ENCODE measurements at places on chromosomes 5 and 9.

- peak; percentile 66 for DNase-seq
Observed at GRCh38 chr9:114386886-114387679, 699 bp downstream of the AKNA start.

GRCh38 chr5:61586096-61587084 lies 254.3 kb downstream of the ZSWIM6 start:
- DNase-seq = peak; percentile 33

GRCh38 chr9:84862810-84863287 lies 193.3 kb downstream of the NTRK2 start:
- peak; percentile 44 for DNase-seq

DNA sequence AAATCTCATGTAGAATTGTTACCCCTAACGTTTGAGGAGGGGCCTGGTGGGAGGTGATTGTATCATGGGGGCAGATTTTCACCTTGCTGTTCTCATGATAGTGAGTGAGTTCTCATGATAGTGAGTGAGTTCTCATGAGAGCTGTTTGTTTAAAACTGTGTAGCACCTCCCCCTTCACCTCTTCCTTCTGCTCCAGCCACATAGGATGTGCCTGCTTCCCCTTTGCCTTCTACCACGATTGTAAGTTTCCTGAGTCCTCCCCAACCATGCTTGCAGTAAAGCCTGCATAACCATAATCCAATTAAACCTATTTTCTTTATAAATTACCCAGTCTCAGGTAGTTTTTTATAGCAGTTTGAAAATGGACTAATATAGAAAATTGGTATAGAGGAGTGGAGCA lies 1783.7 kb upstream of the CDH9 start:
- DNase-seq = no peak

DNA sequence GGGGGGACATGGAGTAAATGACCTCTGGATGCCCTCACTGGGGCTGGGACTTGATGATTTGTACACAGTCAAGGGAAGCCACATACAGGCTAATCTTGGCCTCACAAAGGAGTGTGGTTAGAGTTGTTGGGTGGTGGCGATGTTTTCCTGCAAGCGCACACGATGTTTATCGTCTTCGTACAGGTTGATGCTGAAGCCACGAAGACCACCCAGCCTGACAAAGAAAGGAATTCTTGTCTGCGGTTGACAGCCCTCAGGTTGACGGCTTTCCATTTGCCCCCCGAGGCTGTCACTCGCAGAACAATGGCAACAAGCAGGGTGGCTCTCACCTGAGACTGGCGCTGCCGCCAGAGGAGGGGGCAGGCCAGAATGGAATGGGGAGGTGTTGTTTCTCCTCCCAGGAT lies 14.1 kb upstream of the XPA start:
- DNase-seq = no peak

GRCh38 chr5:96771395-96771794 lies 36.4 kb downstream of the ERAP1 start:
- no peak for DNase-seq

DNA sequence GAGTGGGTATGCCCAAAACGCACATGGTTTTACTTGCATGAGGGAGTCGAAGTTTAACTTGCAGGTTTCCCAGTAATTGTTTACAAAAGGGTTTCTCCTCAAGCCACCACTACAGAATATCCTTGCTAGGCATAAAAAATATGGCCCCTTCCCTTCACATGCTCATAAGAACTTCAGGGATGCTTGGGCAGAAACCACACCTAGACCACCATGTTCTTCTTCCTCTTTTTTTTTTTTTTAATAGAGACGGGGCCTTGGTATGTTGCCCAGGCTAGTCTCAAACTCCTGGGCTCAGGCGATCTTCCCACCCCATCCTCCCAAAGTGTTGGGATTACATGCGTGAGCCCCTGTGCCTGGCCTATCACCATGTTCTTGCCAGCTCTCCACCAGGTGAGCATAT lies 18.6 kb upstream of the PLIN2 start:
- no peak for DNase-seq

DNA sequence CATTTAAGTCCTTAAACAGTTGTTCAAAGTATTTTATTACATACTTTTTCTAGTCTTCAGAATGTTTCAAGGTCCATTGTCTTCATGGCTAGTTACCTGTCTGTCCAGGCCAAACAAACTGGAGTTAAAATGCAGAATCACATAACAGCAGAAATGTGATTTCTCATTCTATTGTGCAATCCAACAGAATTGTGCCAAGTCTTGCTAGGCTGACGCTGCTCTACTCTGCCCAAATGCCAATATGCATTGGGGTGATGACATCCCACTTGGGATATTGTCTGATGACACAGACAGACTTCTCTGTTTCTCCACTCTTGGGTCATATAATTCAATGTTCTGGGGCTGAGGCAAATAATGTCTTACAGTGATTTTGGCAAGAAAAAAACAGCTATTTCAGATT lies 5.2 kb upstream of the SLC22A5 start:
- DNase-seq = no peak

- DNase-seq = no peak
Observed at GRCh38 chr5:171395042-171395441, 7.4 kb downstream of the NPM1 start.

- DNase-seq = no peak
Observed at GRCh38 chr5:5145651-5146529, 5.8 kb downstream of the ADAMTS16 start.

- no peak for DNase-seq
Observed at GRCh38 chr9:79615038-79615437, 43.3 kb downstream of the TLE4 start.

GRCh38 chr9:136740971-136741882 lies 1.5 kb downstream of the LCN10 start:
- DNase-seq = no peak

DNA sequence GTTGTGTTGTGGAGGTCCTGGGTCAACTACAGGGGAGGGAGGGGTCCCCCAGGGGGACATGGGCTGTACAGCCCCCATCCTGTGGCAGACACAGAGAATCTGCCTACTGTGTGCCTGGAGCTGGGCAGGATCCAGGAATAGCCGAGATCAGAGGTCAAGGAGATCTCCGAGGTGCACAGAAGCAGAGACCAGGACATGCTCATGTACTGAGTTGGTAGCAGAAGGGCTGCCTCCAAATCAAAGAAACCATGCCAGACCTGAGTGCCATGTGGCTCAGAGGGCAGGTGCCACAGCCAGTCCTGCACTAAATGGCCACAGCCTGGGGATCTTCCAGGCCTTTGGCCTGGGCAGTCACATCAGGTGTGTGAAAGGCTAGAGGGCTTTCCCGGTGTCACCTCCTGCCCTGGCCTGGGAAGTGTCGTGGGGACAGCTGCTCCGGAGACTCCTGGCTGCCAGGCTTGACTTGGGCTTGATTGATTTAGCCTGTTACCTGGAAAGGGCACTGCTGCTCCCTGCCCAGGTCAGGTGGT lies 27.8 kb downstream of the GSN start:
- DNase-seq = peak; percentile 15

DNA sequence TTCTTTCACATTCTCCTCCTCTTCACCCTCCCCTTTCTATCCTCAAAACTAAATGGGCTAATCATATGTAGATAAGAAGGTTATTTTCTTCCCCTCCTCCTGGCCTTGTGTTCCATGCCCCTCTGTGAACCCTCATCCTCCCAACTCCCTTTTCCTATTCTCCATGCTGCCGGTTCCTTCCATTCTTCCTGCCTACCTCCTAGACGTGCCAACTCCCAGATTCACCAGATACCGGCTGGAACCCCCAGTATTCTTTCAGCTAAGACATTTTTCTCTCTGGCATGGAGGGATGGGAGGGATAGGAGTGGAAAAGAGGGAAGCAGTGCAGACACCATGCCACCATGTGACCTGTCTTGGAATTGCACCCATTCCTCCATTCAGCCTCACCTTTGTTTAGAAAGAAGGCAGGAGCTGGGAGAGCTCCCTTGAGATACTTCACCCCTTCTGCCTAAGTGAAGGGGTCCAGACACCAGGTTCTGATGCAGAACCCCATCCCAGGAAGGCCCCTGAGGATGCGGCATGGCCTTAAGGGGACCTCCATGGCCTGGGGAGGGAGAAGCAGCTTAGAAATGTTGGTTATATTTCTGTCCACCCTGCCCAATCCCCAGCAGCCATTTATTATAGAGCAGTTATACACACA lies 4.8 kb downstream of the DNAJB5 start:
- DNase-seq = peak; percentile 40

- no peak for DNase-seq
Observed at GRCh38 chr9:36590231-36590630, 17.5 kb downstream of the MELK start.

DNA sequence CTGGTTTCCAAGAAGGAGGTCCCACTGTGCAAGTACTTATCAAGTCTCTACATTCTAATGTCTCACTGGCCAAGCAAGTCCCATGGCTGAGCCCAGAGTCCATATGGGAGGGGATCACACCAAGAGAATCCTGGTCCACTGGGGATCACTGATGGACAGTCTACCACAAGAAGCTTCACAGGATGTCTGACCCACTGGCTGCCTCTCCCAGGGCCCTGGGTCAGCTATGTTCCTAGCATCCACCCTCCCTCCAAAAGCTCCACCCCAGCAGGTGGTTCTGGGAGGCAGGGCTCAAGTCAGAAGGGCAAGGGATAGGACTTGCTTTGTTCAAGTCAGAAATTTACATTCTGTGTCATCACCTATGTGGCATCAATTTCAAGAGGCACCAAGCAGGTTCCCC lies 508.5 kb downstream of the BNC2 start:
- no peak for DNase-seq

DNA sequence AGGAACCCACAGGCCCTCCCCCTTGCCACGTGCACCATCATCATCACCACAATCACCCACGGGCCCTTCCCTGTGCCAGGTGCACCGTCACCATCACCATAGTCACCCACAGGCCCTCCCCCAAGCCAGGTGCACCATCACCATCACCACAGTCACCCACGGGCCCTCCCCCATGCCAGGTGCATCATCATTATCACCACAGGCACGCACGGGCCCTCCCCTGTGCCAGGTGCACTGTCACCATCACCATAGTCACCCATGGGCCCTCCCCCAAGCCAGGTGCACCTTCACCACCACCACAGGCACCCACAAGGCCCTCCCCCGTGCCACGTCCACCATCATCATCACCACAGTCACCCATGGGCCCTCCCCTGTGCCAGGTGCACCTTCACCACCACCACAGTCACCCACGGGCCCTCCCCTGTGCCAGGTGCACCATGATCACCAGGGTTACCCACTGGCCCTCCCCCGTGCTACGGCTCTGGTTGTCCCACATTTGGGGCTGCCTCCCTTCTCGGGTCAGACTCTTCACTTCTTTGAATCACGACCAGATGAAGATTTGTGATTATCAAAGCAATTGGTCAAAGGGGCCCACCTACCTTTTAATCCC lies 69.1 kb upstream of the OLFM1 start:
- no peak for DNase-seq

GRCh38 chr9:2059274-2059929 lies 44.3 kb downstream of the SMARCA2 start:
- DNase-seq = no peak

GRCh38 chr5:167877924-167878323 lies 413.5 kb upstream of the WWC1 start:
- no peak for DNase-seq

DNA sequence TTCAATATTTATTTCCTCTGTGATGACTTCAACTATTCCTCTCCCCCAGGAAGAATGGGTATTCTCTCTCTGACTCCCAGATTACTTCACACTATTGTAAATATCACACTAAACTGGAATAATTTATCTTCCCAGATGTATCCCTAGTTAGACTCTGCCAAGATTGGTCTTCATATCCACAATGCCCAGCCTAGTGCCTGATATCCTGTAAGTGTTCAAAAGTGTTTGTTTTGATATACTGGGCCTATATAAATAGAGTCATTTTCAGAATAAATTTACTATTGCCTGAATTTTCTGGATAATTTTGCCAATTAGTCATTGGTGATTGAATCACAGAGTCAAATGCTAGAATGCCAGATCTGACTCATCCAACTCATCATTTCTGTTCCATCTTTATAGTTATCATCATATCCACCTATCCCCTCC lies 143.7 kb upstream of the TNC start:
- DNase-seq = no peak

- no peak for DNase-seq
Observed at GRCh38 chr9:131304676-131305355, 15.3 kb downstream of the PLPP7 start.

GRCh38 chr9:16191191-16191590 lies 638.3 kb downstream of the CCDC171 start:
- DNase-seq = no peak

GRCh38 chr9:37293664-37294524 lies 128.6 kb upstream of the GRHPR start:
- no peak for DNase-seq

DNA sequence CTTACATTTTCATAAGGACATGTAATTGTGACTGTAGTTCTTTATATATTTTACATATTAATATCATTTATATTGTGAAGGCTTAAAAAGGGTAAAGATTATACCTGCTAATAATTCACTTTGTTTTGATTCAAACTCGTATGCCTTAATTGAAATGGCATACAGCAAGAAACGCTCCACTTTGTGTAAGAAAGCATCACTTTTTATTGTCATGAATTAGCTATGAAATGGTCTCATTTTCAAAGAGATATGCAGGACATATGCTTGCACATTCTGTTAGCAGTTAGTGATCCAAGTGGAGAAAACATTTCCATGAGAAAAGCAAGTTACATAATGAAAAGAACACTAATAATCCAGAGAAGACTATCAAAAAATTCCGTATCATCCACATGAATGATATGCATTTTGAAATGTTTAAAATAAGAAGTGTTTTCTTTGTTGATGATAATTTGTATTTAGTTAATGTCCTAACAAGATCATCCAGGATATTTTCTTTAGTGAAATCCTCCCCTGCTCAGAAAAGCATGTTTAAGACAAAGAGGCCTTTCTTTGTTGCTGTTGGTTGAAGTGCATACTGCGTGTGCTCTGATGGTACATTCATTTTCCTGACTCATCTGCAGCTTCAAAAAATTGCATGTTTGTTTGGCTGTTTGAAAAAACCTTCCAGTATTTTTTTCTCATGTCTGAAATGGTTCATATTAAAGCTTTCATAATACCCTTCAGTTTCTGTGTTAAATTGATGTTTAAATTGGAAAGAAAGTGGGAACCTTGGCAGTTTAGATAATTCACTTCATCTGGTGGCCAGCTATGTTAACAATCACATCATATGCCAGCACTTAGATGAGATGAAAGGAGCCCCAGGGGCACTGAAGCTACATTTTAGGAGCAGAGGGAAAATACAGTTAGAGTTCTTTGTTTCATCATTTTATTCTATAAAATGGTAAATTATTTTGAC lies 242.2 kb downstream of the CSNK1G3 start:
- DNase-seq = no peak

DNA sequence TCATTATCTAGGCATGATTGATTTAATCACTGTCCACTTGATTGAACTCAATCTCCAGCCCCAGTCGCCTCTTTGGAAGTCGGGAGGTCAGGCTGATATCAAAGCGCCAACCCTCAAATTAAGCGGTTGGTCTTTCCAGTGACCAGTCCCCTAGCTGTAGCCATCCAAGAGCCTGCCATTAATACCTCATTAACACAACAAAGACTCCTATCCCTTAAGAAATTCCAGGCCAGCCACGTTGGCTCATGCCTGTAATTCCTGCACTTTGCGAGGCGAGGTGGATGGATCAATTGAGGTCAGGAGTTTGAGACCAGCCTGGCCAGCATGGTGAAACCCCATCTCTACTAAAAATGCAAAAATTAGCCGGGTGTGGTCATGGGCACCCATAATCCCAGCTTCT lies 27.4 kb upstream of the GCNT1 start:
- no peak for DNase-seq

GRCh38 chr9:1709347-1709746 lies 305.8 kb upstream of the SMARCA2 start:
- DNase-seq = no peak
